ENCODE measurements at places on chromosomes 7 and 10. TPM values are rescaled to one million over a fixed set of nuclear protein-coding genes. Genes with fewer than 3 reads are reported as not detected.

GRCh38 chr7:122430710-122431109, 126.2 kb upstream of the FEZF1 start:
- peak; percentile 82 for DNase-seq

GRCh38 chr7:7922684-7923385, 45.8 kb upstream of the GLCCI1 start:
- no peak for DNase-seq

Gene PRLHR
- not detected for total RNA-seq

Gene FAM180A
- not detected for total RNA-seq

DNA sequence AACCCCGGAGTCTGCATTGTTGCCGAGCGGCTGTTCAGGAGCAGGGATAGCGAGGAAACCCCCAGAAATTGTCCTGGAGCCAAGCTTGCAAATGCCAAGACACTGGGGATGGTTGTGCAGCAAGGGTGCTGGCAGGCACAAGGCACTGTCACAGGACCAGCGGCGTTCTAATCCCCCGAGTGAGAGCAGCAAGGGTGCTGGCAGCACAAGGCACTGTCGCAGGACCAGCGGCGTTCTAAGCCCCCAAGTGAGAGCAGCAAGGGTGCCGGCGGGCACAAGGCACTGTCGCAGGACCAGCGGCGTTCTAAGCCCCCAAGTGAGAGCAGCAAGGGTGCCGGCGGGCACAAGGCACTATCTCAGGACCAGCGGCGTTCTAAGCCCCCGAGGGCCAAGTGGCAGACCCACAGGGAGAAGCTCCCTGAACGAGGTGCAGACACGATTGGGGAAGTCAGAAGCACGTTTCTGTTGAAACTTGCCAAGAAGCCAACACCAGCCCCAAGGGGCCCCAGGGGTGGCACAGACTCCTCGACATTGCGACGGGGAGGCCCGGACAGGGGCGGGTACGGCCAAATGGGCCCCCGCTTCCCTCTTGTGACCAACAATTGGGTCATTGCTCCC, 40.4 kb upstream of the INPP5A start:
- DNase-seq, result no peak

Gene ANXA7
- total RNA-seq, result 100 TPM

Gene ZNF853
- total RNA-seq, result 1.0 TPM

DNA sequence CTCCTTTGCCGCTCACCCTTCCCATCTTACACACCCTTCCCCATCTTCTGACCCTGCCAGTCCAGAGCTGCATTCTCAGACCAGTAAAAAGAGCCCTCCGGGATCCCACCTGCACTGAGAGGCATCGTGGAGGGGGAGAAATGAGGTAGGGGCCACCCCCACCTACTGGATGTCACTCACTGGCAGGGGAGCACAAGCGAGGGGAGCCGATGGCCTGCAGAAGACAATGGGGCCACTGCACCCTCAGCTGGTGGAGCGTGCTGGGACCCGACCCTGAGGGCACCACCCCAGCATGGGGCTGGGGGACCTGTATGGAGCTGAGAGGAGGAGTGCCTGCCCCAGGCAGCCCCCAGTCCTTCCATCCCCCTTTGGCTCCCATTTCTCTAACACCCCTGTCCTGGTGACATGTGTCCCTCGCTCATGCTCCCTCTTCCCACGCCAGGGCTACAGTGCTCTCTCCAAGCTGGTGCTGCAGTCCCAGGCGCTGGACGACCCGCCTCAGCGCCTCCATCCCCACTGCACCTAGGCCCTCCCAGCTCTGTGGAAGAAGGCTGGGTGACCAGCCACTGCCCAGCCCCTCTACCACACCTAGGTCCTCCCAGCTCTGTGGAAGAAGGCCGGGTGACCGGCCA, 49.8 kb downstream of the RASGEF1A start:
- no peak for DNase-seq

Gene EVX1
- total RNA-seq, result not detected

DNA sequence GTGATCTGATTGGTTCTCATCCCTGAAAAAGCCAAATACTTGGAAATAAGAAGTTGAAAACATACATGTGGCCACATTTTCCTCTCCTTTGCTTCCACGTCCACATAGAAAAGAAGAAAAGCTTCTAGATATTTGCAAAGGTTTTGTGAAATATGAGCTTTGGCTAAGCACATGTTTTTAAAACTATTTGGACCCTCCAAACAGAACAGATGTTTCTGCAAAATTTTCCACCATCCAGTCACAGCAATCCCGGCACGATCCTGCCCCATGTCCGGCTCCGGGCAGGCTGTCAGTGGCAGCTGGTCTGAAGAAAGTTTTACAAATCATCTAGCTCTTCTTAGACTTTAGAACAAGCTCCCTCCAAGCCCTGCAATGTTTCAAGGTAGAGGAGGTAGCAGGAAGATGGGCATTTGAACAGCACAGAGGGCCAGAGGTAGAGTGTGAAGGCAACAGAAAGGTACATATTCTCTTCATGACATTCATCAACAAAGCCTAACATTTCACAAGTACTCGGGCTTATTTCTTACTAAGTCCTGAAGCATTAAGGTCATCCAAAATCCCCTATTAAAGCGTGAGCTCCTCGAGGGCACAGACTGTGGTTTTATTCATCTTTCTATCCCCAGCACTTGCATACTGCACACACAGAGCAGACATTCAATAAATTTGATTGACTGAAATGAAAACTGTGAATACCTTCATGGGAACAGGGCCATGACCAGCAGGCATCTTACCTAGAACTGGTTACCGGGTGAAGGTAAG, 110.1 kb downstream of the JAZF1 start:
- no peak for DNase-seq

Gene KCND2
- total RNA-seq, result 0.17 TPM

DNA sequence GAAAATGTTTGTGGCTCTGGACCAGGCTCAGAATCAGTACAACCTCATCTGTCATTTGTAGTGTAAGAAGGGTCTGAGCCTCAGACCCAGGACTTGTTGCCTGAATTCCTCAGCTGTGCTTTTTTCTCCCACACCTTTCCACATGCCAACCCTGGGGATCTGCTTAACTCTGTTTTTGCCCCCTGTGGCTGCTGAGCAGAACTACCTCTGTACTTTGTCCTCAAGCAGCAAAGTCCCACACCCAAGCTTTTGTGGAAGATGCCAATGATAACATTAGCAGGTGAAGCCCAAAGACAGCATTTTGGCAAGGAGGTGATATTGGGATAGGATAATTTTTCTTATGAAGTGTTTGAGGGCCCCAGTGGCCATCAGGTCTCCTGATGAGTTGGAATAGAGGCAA, 5.8 kb upstream of the CYP2C18 start:
- DNase-seq, result no peak

- no peak for DNase-seq
These were observed 957 bp upstream of the ANKRD2 start for GRCh38 chr10:97571622-97572021.

Gene DEPP1
- 174 TPM for total RNA-seq

DNA sequence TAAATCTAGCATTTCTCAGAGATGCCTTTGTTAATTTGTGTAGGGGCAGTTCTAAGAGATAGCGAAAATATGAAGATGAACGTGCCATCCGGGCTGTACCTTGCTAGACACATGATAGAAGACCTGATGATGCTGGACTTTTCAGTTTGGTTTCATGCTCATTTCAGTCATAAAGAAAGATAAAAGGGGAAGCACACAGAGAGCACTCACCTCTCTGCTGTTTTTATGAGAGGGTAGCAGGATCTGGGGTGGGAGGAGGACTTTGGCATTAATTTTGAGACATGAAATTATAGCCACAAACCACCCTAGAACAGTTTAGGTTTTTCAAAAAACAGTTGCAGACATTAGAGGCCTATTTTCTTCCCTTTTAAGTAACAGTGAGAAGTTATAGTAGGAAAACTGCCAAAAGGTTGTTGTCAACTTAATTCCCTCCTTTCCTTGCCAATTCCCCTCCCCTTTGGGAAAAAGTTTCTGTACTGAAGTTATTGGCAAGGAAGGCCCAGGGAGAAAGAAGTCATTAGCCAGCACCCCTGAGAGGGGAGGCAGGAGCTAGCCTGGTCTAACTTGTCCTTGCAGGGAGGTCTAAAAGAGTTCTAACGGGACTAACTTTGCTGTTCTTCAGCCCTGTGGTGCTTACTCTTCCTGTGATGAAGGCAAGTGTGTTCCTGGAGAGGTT, 2.6 kb downstream of the ST7 start:
- DNase-seq, result peak; percentile 28

Gene SSC4D
- 0.98 TPM for total RNA-seq

DNA sequence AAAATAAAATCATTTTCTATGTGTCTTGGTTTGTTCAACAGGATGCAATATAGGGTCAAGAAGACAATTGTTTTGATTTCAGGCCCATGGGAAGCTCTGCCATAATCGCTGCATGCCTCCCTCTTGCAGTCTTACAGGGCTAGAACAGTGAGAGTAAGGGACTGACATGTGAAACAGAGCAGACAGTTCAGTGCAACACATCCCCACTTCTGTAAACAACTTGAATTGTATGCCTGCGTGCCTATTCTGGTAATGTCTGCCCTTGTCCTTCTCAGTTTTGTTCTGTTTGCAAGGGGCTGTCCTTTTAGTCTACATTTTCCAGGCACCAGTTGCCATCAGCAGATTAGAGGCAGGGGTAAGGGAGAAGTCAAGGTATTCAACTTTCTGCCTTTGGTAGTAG, 34.8 kb upstream of the GPR37 start:
- DNase-seq, result no peak

GRCh38 chr10:60757420-60757895, 20.8 kb upstream of the CDK1 start:
- no peak for DNase-seq

Gene TSPAN15
- 175 TPM for total RNA-seq

DNA sequence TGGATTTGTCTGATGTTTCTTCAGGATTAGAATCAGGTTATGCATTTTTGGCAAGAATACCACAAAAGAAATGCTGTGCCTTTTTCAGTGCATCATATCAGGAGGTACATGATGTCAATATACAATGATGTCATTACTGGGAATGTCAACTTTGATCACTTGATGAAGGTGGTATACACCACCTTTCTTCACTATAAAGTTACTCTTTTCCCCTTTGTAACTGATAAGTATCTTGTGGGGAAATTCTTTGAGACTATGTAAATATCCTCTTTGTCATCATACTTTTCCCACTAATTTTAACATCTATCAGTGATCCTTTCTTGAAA, 65.9 kb upstream of the TCF7L2 start:
- DNase-seq, result no peak

Gene BCAP29
- 109 TPM for total RNA-seq

Gene DOCK4
- 155 TPM for total RNA-seq

GRCh38 chr10:734481-734880, 45.0 kb upstream of the DIP2C start:
- no peak for DNase-seq

Gene ADO
- 24.8 TPM for total RNA-seq

Gene OR6B1
- total RNA-seq, result not detected

- DNase-seq, result peak; percentile 91
These were observed 783 bp downstream of the ANLN start for GRCh38 chr7:36390199-36391090.

- no peak for DNase-seq
These were observed 522.9 kb downstream of the REEP3 start for GRCh38 chr10:64044098-64044497.

DNA sequence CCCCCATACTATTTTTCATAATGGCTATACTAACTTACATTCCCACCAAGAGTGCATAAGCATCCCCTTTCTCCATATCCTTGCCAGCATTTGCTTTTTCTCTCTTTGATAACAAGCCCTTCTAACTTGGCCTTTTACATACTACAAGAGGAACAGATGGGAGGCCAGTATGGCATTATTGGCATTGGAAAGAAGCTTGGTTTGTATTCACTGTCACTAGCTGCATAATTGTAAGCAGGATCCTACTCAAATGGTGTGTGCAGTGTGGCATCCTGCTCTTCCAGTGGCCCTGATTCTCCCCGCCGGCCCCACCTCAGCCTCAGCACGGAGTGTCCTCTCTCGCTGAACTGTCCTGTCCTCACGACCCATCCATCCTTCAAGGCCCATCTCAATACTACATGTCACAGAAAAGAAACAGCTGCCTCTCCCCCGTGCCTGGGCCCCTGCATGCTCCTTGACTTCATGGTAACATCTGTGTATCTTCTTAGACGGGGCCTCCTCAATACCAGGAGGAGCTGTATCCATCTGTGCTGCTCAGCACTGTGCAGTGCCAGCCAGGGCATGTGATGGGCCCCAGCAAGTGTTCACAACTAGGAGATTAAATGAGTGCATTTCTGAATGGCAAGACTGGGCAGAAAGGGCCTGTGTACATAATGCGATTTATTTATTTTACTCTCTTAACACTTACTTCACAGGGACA, 205.2 kb downstream of the COBL start:
- no peak for DNase-seq

Gene UTF1
- total RNA-seq, result not detected

DNA sequence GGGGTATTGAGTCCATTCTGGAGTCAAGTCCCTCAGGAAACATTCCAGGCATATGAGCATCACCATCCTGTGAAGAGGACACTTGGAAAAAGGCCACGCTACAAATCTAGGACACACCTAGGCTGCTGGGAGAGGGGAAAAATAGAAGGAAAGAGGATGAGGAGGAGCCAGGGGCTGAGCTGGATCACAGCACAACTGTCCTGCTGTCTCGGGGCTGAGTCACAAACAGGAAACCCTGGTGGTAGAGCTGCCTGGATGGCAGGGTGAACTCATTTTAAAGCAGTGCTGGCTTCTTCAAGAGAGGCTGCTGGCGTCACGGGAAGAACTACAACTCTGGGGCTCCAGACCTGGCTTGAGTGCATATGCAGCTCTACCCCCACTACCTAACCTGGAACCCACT, 151.5 kb downstream of the RNF216 start:
- peak; percentile 77 for DNase-seq

Gene ANKRD30A
- not detected for total RNA-seq

DNA sequence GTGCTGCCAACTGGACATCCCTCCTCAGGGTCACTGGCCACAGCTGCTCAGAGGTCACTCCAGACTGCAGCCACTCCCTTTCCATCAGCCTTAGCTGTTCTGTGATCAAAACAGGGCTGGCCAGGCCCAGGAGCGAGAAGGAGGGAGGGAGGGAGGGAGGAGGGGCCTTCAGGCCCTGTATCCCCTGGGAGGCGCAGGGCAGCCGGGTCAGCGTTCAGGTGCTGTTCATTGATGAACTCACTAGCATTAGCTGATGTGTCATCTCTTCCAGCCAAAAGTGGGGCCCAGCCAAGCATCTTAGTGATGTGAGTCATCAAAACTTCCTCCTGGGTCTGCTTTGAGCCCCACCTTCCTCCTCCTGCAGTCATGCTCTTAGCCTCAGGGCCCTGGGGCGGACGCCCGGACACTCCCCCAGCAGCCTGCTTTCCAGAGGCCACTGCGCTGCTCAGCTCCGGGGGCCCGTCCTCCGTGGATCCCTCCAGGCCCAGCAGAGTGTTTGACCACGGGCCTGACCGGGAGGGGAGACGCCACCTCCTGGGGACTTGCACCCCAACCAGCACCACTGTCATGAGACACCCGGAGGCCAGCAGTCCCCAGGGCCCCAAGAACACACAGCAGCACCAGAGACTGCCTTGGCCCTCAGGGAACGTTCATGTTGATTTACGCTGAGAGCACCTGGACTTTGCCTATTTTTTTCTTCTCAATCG, 149.2 kb downstream of the PRKAG2 start:
- peak; percentile 97 for DNase-seq

- DNase-seq, result no peak
These were observed 6.5 kb downstream of the SAMD8 start for GRCh38 chr10:75117995-75118394.

GRCh38 chr10:71270301-71271220, 48.5 kb upstream of the SLC29A3 start:
- DNase-seq, result peak; percentile 87

- peak; percentile 70 for DNase-seq
These were observed 48.8 kb downstream of the HOXA1 start for GRCh38 chr7:27046854-27047549.

GRCh38 chr7:5599543-5600200, 176.0 kb upstream of the TNRC18 start:
- no peak for DNase-seq

Data from dermis blood vessel endothelial cell (primary cell).